A549 treated with CpdA at 1 μM for 4 hours (cell line): ENCODE measurements at places on chromosomes 6 and 20. TPM values are rescaled to one million over a fixed set of nuclear protein-coding genes. Genes with fewer than 3 reads are reported as not detected.

The HLA-DRB5 gene
- not detected in 5 replicates for total RNA-seq

The PDYN gene
- total RNA-seq: 0.03 TPM in 1 of 5 replicates, not detected in the others

The MMP24 gene
- 15.8 to 20.6 TPM (median 18.5 TPM) in 5 replicates for total RNA-seq

The COL12A1 gene
- 4.6 to 7.0 TPM (median 5.2 TPM) in 5 replicates for total RNA-seq

The EBF4 gene
- total RNA-seq: 2.2 to 4.7 TPM (median 2.4 TPM) in 5 replicates

The MCHR2 gene
- not detected in 5 replicates for total RNA-seq

The NNAT gene
- not detected in 5 replicates for total RNA-seq

The RIPOR3 gene
- 0.06 to 0.09 TPM in 2 of 5 replicates, not detected in the others for total RNA-seq

The BMP7 gene
- total RNA-seq: 0.32 to 1.0 TPM (median 0.73 TPM) in 5 replicates

The FUT9 gene
- total RNA-seq: not detected in 5 replicates

The TXNDC5 gene
- total RNA-seq: 128 to 148 TPM (median 143 TPM) in 5 replicates

The BPIFB2 gene
- not detected in 5 replicates for total RNA-seq

The GINS1 gene
- 29.4 to 34.9 TPM (median 31.5 TPM) in 5 replicates for total RNA-seq

The OR2J1 gene
- not detected in 5 replicates for total RNA-seq

The NCOA3 gene
- 36.0 to 46.6 TPM (median 43.1 TPM) in 5 replicates for total RNA-seq

The GNAS gene
- 684 to 769 TPM (median 714 TPM) in 5 replicates for total RNA-seq
